ENCODE measurements at places on chromosomes 7 and 10.

DNA sequence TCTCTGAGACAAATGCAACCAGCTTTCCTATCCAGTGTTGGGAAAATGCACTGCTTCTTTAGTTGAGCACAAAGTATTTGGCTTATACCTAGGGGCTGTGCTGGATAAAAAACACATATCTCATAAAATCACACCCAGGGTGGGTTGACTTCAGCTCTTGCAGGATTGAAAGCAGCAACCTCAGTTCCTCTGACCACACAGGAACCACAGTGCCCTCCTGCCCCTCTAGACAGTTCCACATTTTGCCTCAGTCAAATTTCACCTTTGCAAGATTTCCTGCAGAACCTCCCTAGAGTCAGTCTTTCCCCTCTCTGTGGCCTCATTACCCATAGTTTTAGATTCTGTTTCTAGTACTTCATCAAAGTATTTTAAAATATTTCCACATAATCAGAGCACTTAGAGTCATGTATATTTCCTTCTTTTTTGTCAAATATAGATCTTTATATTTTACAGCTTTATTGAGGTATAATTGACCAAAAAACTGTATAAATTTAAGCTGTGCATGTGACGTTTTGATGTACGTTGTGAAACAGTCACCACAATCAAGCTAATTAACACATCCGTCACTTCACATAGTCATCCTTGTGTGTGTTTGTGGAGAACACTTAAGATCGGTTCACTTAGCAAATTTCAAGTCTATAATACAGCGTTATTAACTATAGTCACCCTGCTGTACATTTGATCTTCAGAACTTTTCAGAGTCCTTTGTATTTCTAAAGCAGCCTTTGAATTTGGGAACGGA is 37.0 kb upstream of the EGR2 start:
- DNase-seq, result no peak

DNA sequence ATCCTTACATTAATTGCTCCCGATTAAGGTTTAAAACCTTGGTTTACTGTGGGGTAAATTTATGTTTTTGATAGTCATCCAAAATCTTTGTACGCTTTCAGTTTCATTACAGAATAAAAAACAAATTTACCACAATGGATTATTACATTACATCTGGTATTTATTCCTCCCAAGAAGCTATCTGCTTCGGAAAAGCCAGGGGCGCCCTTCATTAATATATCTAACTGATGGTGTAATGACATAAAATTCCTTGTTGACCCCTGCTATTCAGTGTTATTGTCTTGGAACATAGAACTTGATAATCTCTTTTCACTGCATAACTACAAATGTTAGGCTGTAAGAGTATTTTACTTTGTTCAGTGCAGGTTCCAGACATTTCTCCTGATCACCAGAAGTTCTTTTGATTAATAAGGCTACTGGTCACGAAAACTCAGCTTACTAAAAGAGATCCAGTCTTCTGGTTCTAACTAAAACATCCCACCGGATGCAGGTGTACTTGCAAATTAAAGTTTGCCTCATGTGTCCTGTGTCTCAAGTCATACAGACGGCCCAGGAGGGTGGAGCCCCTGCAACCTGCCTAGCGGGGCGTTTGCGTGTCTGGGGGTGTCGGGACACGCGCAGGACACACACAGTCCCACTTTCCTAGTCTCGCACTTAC is 581 bp upstream of the GLCCI1 start:
- no peak for DNase-seq

- DNase-seq, result no peak
Measured at GRCh38 chr10:71964098-71964742, at the start of gene CHST3. CHST3 (plus strand) TSS chr10:71964395; CDS start chr10:72005843, 41,448 bp downstream.

GRCh38 chr10:84685047-84685660 is 356.8 kb downstream of the CCSER2 start:
- DNase-seq, result no peak

DNA sequence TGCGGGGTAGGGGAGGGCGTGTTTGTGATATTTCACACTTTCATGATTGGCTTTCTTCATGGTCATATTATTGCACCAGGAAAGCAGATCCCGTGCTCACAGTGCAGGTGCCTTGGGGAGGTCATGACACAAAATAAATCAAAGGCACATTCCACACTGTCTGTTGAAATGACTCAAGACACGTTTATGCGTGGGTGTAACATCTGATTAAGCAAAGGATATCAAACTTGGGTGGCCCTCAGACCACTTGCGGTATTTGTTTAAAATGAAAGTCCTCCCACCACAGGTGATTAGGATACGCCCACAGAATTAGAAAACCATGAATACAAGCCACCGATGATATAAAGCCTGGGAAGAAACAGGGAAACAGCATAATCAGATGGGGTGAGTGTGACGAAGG is 51.1 kb downstream of the SVIL start:
- DNase-seq, result no peak

DNA sequence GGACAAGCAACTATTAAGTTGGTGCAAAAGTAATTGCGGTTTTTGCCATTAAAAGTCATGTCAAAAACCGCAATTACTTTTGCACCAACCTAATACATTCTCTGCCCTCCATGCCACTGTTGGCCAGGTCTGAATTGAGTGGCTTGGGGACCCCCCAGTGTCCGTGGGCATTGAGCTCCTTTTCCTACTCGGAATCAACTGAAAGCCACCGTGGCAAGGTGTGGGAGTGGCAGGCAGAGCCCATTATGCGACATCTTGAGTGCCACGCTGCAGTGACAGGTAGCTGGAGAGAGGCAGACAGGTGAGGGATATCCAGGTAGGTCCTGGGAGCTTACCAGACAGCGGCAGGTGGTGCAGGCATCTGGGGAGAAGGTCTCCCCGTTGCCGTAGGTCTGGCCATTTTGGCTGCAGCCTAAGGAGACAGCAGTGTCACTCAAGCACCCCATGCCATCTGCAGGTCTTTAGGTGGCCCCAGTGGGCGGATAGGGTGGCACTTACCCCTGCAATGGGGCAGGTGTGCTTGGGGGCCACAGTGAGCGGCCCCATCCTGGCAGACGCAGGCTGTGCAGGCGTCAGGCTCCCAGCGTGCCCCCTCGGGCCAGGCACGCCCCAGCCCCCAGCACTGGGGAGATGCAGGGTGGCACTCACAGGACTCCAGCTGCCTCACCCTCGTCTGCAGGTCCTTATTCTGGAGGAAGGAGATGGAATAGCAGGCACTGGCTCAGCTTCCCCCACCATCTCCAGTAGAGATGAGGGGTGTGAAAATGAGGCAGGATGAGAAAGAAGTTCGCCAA is 3.5 kb downstream of the KCP start:
- DNase-seq, result no peak

DNA sequence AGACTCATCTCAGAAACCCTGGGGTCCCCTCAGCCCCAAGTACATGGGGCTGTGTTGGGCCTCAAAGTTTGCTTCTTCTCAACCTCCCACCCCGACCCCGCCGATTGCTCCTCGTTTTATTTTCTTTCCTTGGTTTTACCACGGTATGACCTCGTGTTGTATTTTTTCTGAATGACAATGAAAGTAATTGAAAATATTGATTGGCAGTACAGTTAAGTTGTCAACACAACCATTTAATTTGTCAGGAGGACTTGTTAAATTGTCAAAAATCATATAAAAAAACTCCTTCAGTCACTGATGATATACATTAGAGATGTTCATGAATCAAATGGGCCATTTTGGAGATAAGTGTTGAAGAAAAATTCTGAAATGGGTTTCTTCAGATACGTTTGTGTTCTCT is 520.7 kb downstream of the LRMDA start:
- no peak for DNase-seq

DNA sequence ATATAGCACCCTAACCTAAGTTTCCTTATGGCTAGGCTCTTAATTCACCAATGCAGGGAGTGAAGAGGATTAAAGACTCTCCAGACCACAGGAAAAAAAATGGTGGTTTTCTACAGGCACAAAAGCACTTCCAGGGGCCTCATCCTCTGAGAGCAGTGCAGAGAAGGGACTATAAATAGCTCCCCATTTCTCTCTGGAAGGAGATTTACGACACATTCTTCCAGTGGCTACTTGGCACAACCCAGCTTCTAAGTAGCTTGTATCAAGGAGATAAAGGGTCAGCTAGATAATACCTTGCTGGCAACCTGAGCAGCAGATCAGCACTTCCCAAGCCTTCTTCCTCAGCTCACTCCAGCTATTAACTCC is 73.5 kb downstream of the CRPPA start:
- DNase-seq, result no peak

GRCh38 chr7:81301815-81302214 is 383.0 kb upstream of the SEMA3C start:
- DNase-seq, result no peak

- no peak for DNase-seq
Measured at GRCh38 chr7:33719059-33719581, 186.2 kb upstream of the BMPER start.

DNA sequence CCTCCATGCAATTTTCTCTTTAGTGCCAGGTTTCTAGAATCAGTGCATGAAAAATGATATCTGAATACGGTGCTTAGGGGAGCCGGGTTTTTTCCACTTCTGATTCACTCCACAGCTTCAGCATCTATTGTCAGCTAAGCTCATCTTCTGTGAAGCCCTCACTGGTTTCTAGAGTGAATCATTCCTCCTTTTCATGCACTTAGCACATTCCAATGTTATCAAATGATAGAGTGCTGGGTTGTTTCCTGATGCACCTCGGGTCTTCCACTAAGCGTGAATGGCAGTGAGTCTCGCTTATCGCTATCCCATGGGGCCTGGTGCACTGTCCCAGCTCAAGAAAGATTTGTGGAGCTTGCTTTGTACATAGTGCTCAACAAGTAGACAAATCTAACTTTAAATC is 170.9 kb upstream of the RHEB start:
- no peak for DNase-seq

DNA sequence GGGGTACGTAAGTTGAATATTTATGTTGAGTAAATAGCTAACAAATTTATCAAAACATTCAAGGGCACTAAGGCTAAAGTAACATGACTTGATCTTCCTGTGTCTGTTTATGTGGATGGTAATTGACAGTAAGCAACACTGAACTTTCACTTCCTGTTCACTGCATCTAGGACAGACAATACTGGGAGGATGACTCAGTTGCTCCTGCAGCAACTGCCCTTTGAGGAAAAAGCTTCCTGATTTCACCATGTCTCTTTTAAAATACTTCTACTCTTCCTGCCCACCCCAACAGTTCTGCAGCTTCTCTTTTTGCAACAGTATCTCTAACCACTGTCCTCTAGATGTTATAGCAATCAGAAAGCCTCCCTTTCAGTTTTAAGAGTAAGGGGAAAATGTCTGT is 76.6 kb upstream of the HGF start:
- DNase-seq, result no peak

GRCh38 chr10:60853107-60853506 is 74.8 kb downstream of the CDK1 start:
- DNase-seq, result no peak

- no peak for DNase-seq
Measured at GRCh38 chr10:11756766-11757315, 14.7 kb downstream of the ECHDC3 start.

- DNase-seq, result no peak
Measured at GRCh38 chr7:122100021-122100420, 44.0 kb downstream of the AASS start.

DNA sequence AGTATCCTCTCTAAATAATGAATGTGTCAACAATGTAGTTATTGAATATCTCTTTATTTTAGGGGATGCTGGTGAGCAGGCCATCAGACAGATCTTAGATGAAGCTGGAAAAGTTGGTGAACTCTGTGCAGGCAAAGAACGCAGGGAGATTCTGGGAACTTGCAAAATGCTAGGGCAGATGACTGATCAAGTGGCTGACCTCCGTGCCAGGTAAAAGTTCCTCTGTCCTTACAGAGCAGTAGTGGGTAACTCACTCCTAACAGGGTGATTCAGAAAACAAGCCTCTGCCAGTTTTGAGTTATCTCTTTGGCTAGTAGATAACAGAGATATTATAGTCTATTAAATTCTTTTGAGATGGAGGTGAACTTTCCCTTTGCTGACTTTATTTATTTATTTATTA is 67.3 kb downstream of the AP3M1 start:
- DNase-seq, result no peak

GRCh38 chr10:63478564-63478963 is 12.8 kb upstream of the JMJD1C start:
- DNase-seq, result no peak

- DNase-seq, result no peak
Measured at GRCh38 chr7:126780993-126781392, 471.7 kb downstream of the GRM8 start.

GRCh38 chr7:16345979-16346958 is 75.1 kb downstream of the CRPPA start:
- no peak for DNase-seq

- DNase-seq, result no peak
Measured at GRCh38 chr7:130420943-130421578, 19.8 kb downstream of the CEP41 start.

DNA sequence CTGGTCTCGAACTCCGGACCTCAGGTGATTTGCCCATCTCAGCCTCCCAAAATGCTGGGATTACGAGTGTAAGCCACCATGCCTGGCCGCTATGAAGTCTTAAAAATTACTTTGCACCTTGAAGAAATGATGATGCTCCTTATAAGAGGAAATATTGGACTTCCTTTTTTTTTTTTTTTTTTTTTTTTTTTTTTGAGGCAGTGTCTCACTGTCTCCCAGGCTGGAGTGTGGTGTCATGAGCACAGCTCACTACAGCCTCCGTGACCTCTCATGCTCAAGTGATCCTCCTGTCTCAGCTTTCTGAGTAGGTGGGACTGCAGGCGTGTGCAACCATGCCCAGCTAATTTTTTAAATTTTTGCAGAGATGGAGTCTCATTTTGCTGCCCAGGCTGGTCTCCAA is 65.3 kb downstream of the KMT2E start:
- no peak for DNase-seq

DNA sequence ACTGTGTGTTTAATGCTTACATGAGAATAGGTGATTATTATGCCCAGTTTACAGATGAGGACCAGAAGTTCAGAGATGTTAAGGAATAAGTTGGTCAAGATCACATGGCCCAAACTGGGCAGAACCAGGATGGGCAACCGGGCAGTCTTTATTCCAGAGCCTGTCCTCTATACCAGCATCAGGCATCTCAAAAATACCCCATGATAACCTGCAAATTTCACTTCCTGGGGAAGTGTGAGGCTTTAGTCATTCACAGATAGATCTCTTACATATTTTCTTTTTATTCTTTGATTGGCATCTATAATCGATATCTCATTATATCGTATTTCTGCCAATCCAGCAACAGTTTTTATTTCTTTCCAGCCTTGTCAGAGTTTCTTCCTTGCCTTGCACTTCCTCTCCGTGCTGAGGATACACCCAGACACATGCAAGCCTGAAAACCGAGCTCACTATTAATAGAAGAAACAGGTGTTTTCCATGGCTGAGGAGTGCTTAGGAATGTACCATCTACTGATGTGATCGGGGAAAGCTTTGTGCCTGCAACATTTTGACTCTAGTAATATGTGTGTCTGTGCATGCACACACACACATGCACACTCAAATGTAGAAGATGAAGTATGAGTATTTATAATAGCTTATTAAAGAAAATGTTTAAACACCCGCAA is 82.4 kb downstream of the CREM start:
- no peak for DNase-seq

GRCh38 chr10:31133792-31134310 is 102.2 kb upstream of the ZNF438 start:
- peak; percentile 59 for DNase-seq

DNA sequence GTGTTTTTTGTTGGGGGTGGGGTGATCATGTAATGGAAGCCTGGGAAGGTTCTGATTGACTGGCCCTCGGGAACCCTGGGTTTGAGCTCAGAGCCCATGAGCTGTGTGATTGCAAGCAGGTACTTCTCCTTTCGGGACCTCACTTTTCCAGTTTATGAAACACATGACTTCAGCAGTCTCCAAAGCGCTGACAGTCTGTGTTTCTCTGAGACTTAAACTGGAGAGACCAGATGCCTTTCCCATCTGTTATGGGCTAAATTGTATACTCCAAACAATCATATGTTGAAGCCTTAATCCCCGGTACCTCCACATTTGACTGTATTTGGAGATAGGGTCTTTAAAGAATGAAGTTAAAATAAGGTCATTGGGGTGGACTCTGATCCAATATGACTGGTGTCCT is 493.6 kb downstream of the GALNT17 start:
- DNase-seq, result no peak

Measured in activated T-cell treated with anti-CD3 and anti-CD28 coated beads for 24 hours (primary cell).